Hepatocyte (in vitro differentiated cells): ENCODE measurements at places on chromosomes 16 and 17. TPM values are rescaled to one million over a fixed set of nuclear protein-coding genes. Genes with fewer than 3 reads are reported as not detected.

DNA sequence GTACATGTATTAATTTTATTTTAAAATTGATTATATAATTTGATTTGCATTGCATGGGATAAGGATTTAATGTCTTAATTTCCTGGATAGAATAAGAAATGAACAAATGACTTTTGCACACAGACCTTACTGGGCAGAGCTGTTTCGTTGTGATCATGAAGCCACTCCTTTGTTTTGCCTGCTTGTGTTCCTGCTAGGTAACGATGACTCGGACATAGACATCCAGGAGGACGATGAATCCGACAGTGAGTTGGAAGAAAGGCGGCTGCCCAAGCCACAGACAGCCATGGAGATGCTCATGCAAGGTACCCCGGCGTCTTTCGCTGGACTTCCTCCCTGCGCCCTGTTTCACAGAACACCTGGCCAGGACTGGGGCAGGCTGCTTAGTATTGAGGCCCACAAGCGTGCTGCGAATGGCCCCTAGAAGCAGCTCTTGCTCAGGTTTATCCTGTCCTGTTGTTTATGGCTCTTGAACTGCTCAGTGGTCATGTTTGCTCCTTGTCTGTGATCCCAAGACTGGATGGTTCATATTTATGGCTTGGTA is 29.6 kb downstream of the CLUAP1 start:
- H3K36me3 ChIP-seq: no peaks in the 10 kb centered on the region
- no peak overlapping the region for H3K4me3 ChIP-seq
- H3K4me1 ChIP-seq: no peaks in the 10 kb centered on the region
- no peak overlapping the region for H3K27ac ChIP-seq
- DNase-seq: no peak
- no peaks in the 10 kb centered on the region for H3K27me3 ChIP-seq

The CCDC144A gene
- 0.47 and 0.51 TPM in 2 replicates for polyA plus RNA-seq

- H3K36me3 ChIP-seq: no peaks in the 10 kb centered on the region
- peaks cover 66% of the 10 kb centered on the region for H3K27me3 ChIP-seq
- DNase-seq: no peak
- no peak overlapping the region for H3K4me3 ChIP-seq
- peaks cover 9% of the 10 kb centered on the region for H3K4me1 ChIP-seq
- H3K27ac ChIP-seq: no peak overlapping the region
Measured at GRCh38 chr17:56679777-56680422, 86.4 kb downstream of the NOG start.

DNA sequence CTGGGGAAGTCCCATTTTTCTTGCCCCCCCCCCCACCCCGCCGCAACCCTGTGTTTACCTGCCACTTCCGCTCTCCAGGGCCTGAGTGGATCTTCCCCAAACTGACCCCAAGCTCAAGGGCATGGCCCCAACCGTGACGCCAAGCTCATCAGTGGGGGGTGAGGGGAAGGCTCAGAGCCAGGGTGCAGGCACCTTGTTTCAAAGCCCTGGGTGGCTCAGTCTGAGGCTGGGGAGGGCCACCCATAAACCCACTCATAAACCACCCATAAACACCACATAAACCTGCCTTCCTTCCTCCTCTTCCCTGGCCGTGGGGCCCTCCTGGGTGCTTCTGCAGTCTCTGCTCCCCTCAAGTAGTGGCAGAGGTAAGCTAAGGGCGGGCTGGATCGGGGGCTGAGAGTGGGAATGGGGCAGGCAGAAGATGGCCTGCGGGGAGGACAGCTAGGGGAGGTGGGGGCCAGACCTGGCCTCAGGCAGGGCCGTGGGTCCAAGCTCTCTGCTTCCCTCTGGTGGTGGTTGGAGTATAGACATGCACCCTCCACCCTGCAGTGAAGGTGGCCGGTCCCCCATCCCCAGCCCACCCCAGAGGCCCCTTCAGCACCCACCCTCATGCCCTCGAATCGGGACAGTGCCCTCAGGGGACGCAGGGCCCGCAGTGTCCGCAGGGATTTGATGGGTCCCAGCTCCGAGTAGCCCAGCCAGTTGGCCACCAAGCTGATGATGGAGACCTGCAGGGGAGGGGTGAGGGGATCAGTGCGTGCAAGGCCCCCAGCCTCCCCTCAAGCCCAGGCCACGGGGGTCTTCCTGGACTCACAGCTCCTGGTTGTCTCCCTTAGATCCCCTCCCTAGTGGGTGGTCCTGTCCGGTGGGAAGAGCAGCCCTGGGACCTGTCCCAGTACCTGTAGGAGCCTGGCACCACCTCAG is 14.6 kb upstream of the CD79B start:
- peak; percentile 73 for DNase-seq
- H3K36me3 ChIP-seq: no peaks in the 10 kb centered on the region
- H3K27me3 ChIP-seq: no peaks in the 10 kb centered on the region
- H3K27ac ChIP-seq: no peak overlapping the region

GRCh38 chr16:59604354-59604753 is 870.2 kb upstream of the GOT2 start:
- no peaks in the 10 kb centered on the region for H3K36me3 ChIP-seq
- H3K27me3 ChIP-seq: no peaks in the 10 kb centered on the region

The SEPTIN1 gene
- 1.5 and 2.3 TPM in 2 replicates for polyA plus RNA-seq

The C17orf113 gene
- 0.46 and 1.2 TPM in 2 replicates for polyA plus RNA-seq

DNA sequence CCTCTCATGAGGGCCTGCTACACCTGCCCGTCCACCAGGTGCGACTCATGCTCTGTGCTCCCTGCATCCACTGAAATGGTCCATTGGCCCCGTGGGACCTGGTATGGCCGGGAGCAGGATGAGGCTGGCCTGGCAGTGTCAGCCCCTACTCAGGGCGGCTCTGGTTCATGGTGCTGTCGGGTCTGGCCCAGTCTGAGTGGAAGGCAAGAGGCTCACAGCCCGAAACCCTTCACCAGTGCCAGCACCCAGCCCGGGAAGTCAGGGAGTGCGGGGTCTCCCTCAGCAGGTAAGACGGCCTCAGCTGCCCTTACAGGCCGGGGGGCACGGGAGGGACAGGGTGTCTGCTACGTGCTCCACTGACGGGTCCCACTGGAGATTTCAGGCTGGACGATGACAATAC is 40.5 kb upstream of the RASD1 start:
- H3K4me3 ChIP-seq: no peak overlapping the region
- no peaks in the 10 kb centered on the region for H3K36me3 ChIP-seq
- H3K27ac ChIP-seq: peak overlapping the region; percentile 85
- DNase-seq: no peak
- peaks cover 29% of the 10 kb centered on the region for H3K4me1 ChIP-seq
- no peaks in the 10 kb centered on the region for H3K27me3 ChIP-seq

- no peak for DNase-seq
- no peak overlapping the region for H3K4me3 ChIP-seq
- no peaks in the 10 kb centered on the region for H3K4me1 ChIP-seq
- no peaks in the 10 kb centered on the region for H3K27me3 ChIP-seq
- H3K36me3 ChIP-seq: no peaks in the 10 kb centered on the region
Measured at GRCh38 chr16:74201576-74201975, 95.0 kb upstream of the PSMD7 start.

GRCh38 chr17:47159315-47159714 is 29.8 kb downstream of the CDC27 start:
- no peaks in the 10 kb centered on the region for H3K4me1 ChIP-seq
- DNase-seq: no peak
- no peak overlapping the region for H3K27ac ChIP-seq
- H3K4me3 ChIP-seq: no peak overlapping the region
- H3K36me3 ChIP-seq: no peaks in the 10 kb centered on the region
- H3K27me3 ChIP-seq: no peaks in the 10 kb centered on the region

DNA sequence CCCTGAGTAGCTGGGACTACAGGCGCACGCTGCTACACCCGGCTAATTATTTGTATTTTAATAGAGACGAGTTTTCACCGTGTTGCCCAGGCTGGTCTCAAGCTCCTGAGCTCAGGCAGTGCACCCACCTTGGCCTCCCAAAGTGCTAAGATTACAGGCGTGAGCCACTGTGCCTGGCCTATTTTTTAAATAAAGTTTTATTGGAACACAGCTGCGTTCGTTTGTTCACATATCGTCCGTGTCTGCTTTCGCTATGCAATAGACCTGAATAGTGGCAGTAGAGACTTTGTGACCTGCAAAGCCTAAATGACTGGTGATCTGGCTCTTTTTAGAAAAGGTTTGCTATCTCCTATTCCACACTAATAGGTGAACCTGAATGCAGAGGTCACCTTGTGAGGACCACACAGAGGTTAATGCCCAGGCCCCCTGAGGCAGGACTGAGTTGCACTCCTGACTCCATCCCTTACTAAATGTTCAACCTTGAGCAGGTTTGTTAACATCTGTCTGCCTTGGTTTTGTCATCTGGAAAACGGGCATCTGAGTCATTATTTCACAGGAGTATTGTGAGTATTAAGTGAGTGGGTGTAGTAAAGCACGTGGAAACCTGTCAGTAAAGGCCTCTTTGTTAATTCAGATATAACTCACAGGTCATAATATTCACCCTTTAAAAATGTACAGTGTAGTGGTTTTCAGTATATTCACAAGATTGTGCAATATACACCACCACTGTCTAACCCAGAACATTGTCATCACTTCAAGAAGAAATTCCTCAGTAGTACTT is 157.5 kb upstream of the CACNG5 start:
- H3K4me1 ChIP-seq: no peaks in the 10 kb centered on the region
- H3K27me3 ChIP-seq: no peaks in the 10 kb centered on the region

DNA sequence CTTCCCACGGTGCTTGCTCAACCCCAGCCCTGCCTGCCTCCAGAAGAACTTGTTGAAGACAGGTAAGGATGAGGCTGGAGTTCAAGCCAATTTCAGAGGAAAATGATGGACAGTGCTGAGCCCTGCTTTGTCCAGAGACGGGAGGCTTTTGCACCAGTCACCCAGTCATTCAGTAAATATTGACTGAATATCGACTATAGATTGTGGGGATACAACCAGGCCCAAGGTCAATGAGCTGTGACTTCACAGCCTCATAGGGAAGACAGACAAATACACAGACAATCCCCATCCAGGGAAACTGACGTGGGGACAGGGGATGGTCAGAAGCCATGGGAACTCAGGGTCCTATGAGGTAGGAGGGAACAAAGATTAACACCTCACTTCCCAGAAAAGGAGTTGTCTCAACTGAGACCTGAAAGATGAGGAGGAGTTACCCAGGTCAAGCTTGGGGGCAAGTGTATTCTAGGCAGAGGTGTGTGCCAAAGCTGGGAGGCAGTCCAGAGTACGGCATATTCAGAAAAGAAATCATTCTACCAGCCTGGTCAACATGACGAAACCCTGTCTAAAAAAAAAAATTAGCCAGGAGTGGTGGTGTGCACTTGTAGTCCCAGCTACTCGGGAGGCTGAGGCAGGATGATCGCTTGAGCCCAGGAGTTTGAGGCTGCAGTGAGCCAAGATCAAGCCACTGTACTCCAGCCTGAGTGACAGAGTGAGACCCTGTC is 5.9 kb upstream of the DOC2A start:
- H3K27me3 ChIP-seq: peaks cover 7% of the 10 kb centered on the region
- DNase-seq: no peak
- H3K36me3 ChIP-seq: no peaks in the 10 kb centered on the region
- H3K4me1 ChIP-seq: no peaks in the 10 kb centered on the region
- no peak overlapping the region for H3K4me3 ChIP-seq

DNA sequence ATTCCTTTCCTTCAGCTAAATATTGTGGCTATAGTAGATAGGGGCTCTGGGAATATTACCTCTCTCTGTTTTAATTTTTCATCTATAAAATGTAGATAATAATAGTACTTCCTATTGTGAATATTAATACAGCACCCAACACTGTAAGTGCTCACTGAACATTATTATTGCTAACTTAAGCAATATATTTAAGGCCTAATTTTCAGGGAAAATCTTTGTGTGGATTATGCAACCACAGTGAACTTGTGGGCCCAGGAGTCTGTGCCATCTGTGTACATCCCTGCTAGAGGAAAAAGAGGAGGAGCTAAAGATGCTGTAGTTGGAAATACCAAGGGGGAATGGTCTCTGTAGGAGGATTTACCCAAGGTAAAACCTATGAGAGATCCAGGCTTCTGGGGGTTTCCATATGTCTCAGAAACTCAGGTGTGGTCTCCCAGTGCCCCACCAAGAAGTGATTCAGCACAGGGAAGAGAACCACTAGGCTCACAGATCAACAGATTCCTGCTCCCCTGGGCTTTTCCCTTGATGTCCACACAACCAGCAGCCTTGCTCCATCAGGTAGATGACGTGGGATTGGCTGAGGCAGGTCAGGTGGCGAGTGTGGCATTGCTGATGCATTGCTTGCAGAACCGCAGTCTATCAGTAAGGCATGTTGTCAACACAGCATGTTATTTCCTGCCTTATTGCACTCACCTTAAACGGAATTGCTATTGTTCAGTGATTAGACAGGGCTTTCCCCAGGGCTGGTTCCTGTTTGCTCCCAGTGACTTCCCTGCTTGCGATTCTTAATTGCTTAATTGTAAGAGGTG is 1.6 kb upstream of the N4BP1 start:
- peaks cover 41% of the 10 kb centered on the region for H3K4me1 ChIP-seq
- H3K4me3 ChIP-seq: no peak overlapping the region
- H3K36me3 ChIP-seq: no peaks in the 10 kb centered on the region
- H3K27ac ChIP-seq: peak overlapping the region; percentile 97
- no peaks in the 10 kb centered on the region for H3K27me3 ChIP-seq

DNA sequence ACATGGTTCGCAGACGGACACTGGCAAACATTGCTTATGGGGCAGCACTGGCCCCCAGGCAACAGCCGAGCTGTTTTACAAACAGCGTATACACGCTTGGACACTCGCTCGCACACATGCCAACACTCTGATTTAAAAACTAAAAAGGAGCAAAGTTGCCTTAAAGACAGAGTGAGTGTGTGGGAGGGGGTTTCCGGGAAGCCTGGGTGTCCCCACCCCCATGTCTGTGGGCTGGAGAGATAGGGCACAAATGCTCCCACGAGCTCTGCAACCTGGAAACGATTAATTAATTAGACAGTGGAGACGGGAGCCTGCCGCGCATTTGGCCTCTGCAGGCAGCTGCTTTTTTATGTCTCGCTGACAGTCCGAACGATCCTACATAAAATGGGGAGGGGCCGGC is 107.9 kb upstream of the ZNF469 start:
- no peak overlapping the region for H3K4me3 ChIP-seq
- H3K27ac ChIP-seq: peak overlapping the region; percentile 60
- H3K4me1 ChIP-seq: peaks cover 9% of the 10 kb centered on the region
- no peak for DNase-seq

- H3K36me3 ChIP-seq: no peaks in the 10 kb centered on the region
- DNase-seq: peak; percentile 97
- no peak overlapping the region for H3K27ac ChIP-seq
Measured at GRCh38 chr17:68035131-68035522, 408 bp upstream of the KPNA2 start.
